Spleen (tissue), 13 donors: ENCODE measurements at places on chromosomes 12 and 14. TPM values are rescaled to one million over a fixed set of nuclear protein-coding genes. Genes with fewer than 3 reads are reported as not detected.

- peaks cover 18% of the 10 kb centered on the region for H3K4me1 ChIP-seq
- no peak overlapping the region for H3K4me3 ChIP-seq
- no peak for DNase-seq
- H3K36me3 ChIP-seq: no peaks in the 10 kb centered on the region
- H3K27ac ChIP-seq: no peak overlapping the region
Measured at GRCh38 chr14:90379106-90379505, 17.7 kb upstream of the CALM1 start.

DNA sequence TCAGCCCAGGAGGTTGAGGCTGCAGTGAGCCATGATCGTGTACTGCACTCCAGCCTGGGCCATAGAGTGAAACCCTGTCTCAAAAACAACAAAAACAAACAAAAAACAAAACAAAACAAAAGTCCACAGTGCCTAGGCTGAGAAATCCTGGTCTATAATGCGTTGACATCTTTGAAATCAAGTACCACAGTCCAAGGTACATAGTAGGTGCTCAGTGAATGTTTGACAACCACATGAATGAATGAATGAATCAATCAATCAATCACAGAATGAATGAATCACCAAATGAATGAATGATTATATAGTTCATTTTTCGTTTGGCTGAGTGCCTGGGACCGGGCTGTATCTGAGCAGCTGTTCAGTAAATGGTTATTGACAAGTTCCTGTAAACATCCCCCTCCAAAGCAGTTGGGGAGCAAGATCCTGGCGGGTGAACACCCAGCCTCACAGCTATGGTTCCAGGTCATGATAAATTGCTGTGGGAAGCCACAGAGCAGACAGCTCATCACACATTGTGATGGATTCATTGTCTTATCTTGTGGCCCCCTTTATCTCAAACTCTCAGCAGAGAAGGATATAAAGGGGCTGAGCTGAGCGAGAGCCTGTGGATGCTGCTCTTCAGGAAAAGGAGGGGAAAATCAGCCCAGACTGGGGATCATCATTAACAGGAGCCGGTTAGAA, 30.4 kb upstream of the IFT81 start:
- H3K4me3 ChIP-seq: no peak overlapping the region
- no peak overlapping the region for H3K27ac ChIP-seq
- no peaks in the 10 kb centered on the region for H3K27me3 ChIP-seq

GRCh38 chr14:51079085-51079484, 15.8 kb downstream of the TRIM9 start:
- no peaks in the 10 kb centered on the region for H3K4me1 ChIP-seq
- H3K4me3 ChIP-seq: no peak overlapping the region
- H3K27ac ChIP-seq: no peak overlapping the region
- no peaks in the 10 kb centered on the region for H3K27me3 ChIP-seq

Gene ACSS3
- polyA plus RNA-seq: 1.4 TPM

Gene SPX
- 0.53 TPM for polyA plus RNA-seq
